ENCODE measurements at places on chromosomes 7 and 10.

GRCh38 chr7:125126376-125126775, 196.8 kb upstream of the POT1 start:
- no peak for DNase-seq

- DNase-seq, result no peak
These were observed 167.3 kb upstream of the MYO3A start for GRCh38 chr10:25766687-25767221.

DNA sequence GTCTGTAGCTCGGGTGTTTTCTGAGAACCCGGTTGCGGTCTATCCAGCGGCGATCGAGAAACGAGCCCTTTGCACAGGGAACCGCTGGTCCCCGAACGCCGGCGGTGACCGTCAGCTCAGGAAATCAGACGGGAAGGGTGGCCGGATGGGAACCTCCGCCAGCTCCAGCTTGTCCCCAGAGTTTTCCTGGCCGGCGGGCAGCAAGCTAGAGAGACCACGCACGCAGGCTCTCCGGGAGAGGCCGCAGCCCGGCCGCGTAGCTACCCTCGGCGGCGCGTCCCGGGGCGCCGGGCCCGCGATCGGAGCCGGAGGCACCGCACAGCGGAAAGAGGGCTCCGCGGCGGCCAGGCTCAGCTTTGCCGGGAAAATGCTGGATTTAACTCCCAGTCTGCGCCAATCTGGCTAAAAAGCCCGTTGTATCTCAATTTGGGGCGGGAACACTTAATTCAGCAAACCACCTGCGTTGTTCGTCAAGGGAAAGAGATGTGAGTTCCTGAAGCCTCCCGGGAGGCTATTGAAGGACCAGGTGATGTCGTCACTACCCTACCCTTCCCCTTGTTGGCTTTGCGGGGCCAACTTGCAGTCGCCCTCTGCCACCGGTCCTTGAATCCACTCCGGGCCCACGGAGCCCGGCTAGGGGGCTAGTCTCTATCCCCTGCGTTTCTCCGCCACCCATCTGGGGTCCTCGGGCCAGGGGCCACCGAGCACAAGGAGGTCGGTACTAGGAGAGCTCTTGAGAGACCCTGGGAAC, 859 bp upstream of the CH25H start:
- no peak for DNase-seq

GRCh38 chr10:104437226-104437625, 83.6 kb downstream of the CFAP58 start:
- DNase-seq, result no peak
